CD4-positive, alpha-beta T cell treated with Interleukin-15 for 1 hour (primary cell): ENCODE measurements at places on chromosomes 7 and 10.
A peak's percentile ranks its signal among the peaks of the same experiment; 100 is the strongest.

GRCh38 chr10:110437351-110437605 lies 60.4 kb upstream of the DUSP5 start:
- DNase-seq = no peak

GRCh38 chr10:4301291-4302045 lies 516.5 kb upstream of the KLF6 start:
- no peak for DNase-seq

DNA sequence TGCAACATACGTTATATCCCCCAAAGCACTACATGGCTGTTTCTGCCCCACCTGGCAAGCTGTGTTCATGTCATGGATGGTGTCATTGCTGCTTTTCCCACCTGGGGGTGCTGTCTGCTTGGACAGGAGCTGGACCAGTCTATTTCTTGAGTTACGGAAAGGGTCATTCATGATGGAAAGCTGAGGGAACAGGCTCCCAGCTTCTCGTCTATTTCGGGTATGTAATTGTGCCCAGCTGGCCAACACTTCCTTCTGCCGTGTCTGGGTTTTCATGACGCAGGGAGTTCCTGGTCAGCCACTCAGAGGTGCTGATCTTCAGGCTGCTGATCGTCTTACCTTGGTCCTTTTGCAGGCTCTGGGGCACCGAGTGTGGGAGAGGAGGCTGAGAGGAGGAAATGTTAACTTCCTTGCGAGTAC lies 8.6 kb downstream of the BTBD16 start:
- DNase-seq = no peak

GRCh38 chr7:44334734-44335097 lies 9.3 kb upstream of the CAMK2B start:
- DNase-seq = no peak

GRCh38 chr10:87675396-87676376 lies 16.0 kb downstream of the PAPSS2 start:
- DNase-seq = no peak

GRCh38 chr10:69352569-69353264 lies 64.0 kb downstream of the TACR2 start:
- DNase-seq = no peak

GRCh38 chr10:52092390-52092789 lies 221.7 kb upstream of the DKK1 start:
- DNase-seq = no peak

DNA sequence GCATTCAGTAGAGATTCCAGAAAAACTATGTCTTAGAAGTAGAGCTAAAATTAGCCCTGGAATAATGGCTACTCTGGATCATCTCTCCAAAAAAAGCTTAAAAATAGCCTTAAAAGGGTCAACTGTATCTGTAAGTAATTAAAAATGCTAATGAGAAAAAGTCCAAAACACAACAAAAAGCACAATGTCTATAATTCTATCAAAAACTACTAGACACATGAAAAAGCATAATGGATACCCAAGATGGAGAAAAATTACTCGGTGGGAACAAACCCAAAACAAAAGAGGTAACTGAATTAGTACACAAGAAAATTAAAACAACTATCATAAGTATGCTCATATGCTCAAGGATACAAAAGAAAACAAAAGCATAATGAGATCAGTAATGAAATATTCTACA lies 15.4 kb downstream of the ORC5 start:
- no peak for DNase-seq

DNA sequence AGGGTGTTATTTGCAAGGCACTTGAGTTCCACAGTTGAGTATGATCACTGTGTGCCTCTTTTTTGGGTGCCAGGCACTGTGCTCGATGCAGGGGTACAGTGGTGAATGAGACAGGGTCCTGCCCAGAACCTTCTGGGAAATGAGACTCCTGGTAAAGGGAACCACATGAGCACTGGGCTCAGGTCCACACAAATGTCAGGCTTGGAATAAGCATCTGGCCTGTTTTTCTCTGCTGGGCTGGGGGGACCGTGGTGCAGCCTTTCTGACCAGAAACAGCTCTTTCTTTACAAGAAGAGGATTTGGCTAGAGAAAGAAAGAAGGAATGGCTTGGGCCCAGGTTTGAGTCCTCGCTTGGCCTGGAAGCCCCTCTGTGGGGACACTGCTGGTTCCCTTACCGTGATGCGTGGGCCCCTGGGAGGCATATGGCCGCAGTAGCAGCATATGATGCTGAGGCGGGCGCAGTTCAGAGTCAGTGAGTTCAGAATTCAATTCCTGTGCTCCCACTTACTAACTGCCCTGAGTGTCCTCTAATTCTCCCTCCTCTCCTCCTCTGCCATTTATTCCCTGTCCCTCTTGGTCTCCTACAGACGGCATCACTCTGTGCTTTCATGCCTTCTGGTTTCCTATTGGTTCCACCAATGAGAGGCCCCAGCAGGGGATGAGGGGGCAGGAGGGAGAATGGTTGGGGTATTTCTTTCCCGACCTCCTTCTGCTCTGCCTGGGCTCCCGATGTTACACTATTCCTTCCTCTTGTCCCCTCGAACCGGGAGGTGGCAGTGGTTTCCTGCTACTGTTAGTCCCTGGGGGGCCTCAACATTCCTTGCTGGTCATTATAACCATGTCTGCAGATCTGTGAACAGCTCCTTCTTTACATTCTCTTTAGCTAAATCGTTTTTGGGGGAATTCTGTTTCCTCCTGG lies 9.6 kb upstream of the KCP start:
- no peak for DNase-seq

- DNase-seq = no peak
These were observed 728.3 kb upstream of the PHF14 start for GRCh38 chr7:10245406-10245805.

GRCh38 chr7:130444751-130445407 lies 4.1 kb upstream of the CEP41 start:
- no peak for DNase-seq

- no peak for DNase-seq
These were observed 101.2 kb upstream of the PARD3 start for GRCh38 chr10:34916314-34916713.

DNA sequence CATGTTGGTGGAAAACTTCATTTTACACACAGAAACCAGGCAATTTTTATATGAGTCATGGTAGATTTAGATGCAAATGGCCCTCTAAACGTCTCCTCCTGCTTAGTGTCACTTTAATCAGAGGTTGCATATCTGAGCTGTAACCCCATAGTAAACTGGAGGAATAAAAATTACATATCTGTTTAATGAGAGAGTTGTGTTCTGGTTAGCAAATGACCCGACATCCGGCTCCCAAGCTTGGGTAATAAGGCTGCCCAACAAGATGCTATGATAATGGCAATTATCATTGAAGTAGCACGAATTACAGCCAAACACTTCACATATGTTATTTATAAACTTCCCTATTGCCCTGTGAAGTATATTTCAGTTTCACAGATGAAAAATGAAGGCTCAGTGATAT lies 10.6 kb upstream of the ADAM12 start:
- no peak for DNase-seq

- DNase-seq = peak; percentile 40
These were observed 24.8 kb downstream of the STYXL1 start for GRCh38 chr7:76023002-76023401.

DNA sequence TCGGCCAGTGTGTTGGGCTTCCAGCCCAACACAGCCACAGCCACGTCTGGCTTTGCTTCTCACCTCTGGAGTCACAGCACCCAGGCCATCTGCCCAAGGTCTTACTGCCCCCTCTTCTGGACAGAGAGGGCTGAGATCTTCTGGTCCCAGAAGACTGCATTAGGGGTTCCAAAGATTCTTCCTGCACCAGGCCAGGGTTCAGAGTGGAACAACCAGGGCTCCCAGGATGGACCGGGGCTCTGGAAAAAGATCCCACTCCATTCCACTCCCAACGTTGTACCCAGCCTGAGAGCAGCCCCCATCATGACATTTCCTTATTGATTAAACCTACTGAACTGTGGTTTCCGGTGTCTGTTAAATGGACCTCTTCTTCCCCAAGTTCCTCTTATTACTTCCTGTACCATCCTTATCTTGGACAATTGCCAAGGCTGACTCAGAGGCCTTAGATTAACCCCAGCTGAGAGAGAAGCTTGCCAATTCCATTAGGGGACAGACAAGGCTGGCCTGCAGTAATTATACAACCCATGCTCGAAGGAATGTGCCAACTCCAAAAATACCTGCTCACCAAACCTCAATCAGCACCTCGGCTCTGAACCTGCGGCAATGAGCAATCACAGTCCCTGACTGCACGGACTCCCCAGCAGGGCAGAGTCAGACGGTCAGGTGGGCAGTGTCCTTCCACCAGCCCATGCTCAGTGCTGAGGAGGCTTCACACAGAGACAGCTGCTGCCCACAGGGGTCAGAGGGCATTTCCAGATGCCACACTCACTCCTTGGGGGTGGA lies 47.9 kb upstream of the NPFFR1 start:
- peak; percentile 60 for DNase-seq

DNA sequence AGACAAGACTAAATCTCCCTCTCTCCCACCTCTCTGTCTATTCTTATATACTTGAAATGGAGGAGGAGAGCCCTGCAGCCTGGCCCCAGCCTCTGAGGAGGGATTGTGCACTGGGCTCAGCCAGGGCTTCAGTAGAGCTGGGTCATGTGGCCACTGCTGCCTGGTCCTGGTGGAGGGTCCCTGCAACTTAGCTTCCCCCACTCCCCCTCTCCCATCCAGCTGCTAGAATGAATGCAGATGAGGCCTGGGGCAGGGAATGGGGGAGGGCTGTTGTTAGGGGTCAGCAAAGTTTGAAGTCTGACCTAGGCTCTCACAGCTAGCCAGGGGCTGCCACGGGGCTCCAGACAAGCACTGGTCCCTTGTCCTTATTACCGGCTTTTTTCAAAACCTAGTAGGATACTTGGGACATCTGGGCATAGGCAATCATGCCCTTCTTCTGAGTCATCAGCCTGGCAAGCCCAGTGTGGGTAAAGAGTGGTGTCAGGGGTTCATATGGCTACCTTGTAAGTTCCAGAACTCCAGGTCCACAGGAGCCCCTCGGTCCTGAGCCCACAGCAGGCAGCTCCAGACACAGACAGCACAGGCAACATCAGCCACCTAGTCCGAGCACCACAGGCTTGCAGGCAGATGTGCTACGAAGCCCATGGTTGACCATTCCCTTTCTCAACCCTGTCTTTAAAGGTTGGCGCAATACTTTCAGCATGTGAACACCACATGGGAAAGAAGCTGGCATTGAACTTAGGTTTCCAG lies 12.8 kb upstream of the CXCL12 start:
- no peak for DNase-seq

DNA sequence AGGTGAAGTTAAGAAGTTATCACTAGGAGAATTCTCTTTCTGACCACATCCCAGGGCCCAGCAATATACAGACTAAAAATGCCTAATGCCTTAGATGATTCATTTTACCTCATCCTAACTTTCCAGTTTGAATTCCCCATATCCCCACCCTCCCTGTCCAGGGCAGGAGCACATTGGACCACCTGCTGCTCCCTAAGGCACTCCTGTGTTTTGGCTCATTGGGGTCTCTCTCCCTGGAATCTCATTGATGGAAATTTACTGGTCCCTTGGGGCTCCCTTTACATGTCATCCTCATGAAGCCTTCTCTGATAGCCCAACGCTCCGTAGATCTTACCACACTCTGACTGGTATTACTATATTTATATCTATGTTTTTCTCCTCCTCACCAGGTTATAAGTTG lies 2.7 kb downstream of the IL2RA start:
- no peak for DNase-seq

- peak; percentile 60 for DNase-seq
These were observed 973 bp downstream of the CAMK1D start for GRCh38 chr10:12350167-12350872.

DNA sequence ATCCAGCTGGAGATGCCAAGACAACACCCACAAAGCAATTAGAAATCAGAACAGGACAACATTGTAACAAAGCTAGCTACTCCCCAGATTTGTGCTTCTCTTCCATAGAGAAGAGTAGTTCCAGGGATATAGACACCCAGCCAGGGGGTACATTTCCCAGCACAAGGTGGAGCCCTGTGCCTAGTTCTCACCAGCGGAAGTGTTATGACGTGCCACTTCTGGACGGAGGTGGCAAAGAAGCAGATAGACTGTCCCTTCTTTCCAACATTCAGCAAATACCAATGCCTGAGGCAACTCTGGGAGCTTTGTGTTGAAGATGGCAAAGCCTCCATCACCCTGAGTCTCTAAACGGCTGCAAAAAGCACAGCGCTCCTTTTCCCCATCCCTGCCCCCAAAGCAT lies 23.4 kb upstream of the GSAP start:
- peak; percentile 25 for DNase-seq

- DNase-seq = no peak
These were observed 738.1 kb downstream of the KCNMA1 start for GRCh38 chr10:76899490-76899889.

GRCh38 chr10:61580608-61581007 lies 82.1 kb upstream of the CABCOCO1 start:
- no peak for DNase-seq

DNA sequence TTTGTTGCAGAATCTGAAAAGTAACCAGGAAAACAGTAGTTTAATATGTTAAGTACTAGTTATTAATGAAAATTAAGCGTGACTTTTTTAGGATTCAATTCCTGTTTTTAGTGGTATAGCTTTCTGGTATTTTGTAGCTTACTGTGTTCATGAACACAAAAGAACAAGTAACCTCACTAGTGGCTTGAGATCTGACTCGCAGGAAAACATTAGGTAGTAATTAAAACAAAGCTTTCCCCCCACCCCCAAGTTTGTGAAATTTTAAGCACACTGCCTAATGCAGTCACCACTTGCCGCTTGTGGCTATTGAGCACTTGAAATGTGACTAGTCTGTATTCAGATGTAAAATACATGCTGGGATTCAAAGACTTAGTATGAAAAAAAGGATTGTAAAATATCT lies 102.5 kb upstream of the RPA3 start:
- DNase-seq = no peak

DNA sequence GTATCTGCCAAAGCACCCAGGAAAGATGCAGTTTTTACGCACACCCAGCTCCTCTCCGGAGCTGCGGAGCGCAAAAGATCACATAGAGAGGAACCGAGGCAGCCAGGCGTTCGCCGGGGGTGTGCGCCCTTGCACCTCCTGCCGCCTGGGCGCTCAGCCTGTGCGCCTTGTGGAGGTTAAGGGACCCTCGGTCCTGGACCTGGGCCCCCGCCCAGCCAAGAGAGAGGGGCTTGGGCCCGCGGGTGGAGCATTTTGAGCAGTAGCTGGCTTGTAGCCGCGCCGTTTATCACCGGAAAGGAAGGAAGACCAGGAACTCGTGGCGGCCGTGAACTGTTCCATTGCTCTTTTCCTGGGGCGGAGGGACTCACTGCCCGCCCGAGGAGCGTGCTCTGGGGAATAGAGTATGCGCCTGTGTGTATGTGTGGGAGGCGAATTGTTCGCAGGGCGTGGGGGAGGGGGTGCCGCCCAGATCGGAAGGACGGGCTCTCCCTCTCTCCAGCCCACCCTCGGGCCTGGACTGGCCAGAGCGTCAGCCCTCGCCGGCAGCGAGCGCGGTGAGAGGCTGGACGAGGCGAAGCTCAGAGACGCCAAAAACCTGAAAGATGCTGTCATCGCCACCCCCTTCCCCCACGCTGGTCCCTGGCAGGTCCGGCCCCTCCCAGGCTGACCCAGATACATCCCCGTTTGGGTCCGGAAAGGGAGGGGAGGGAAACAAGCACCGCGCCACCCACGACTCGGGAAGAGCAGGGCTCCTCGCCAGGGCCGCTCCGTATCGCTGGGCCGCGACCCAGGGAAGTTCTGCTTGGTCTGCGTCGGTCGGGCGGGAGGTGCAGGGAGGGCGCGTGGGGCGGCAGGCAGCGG lies 1.2 kb upstream of the WNT2 start:
- no peak for DNase-seq
